ENCODE measurements at places on chromosomes 3 and 15. TPM values are rescaled to one million over a fixed set of nuclear protein-coding genes. Genes with fewer than 3 reads are reported as not detected.

Gene CHCHD4
- total RNA-seq = 0.80 TPM

Gene ZCWPW2
- total RNA-seq = 0.41 TPM

Gene FGF7
- total RNA-seq = 17.6 TPM

Gene RBP2
- total RNA-seq = 3.4 TPM

Gene ITGA11
- total RNA-seq = 0.48 TPM

Gene USP13
- total RNA-seq = 3.0 TPM

Gene MKRN2OS
- total RNA-seq = 9.7 TPM

Gene BCL2A1
- 4.0 TPM for total RNA-seq

GRCh38 chr3:157240408-157240807 is 80.5 kb upstream of the CCNL1 start:
- DNase-seq = no peak
- H3K4me1 ChIP-seq = no peaks in the 10 kb centered on the region
- H3K27me3 ChIP-seq = no peaks in the 10 kb centered on the region
- H3K36me3 ChIP-seq = no peaks in the 10 kb centered on the region
- no peak overlapping the region for H3K27ac ChIP-seq
- H3K4me3 ChIP-seq = no peak overlapping the region

DNA sequence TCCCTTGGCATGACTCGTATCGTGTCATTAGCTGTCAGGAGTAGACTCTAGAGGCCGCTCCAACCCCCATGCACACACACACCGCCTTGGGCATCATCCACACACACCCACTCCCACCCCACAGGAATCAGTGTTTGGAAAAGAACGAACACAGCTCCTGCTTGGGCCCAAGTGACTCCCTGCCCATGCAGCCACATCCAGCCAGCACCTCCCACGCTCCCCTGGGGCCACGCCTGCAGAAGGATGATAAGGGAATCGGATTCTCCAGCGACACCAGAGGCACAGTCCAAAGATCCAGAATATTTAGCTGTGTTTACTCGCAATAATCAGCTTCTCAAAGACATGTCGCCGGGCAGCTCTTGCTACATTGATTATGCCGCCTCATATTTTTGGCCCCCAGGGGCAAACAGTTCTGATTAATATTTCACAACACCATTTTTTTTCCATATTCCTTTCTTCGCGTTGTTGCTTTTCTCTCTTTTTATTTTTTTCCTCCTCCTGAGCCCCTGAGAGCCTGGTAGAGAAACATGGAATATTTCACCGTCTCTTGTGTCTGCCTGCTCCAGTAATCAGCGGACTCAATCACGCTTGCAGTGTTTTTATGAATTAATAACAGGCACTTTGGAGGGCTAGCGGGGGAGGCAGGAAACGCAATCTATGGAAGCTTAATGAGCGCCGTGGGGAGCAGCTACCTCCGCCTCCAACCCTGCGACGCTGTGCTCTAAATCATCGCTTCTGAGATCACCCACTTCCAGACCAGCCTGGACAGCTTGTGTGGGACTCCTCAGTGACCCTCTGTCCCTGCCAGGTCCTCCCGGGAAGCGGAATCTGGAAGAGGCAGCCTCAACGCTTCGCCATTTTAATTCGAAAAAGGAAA is 221.4 kb downstream of the TLE3 start:
- no peak for DNase-seq
- H3K36me3 ChIP-seq = no peaks in the 10 kb centered on the region
- H3K4me1 ChIP-seq = no peaks in the 10 kb centered on the region
- H3K27ac ChIP-seq = no peak overlapping the region
- no peak overlapping the region for H3K4me3 ChIP-seq

DNA sequence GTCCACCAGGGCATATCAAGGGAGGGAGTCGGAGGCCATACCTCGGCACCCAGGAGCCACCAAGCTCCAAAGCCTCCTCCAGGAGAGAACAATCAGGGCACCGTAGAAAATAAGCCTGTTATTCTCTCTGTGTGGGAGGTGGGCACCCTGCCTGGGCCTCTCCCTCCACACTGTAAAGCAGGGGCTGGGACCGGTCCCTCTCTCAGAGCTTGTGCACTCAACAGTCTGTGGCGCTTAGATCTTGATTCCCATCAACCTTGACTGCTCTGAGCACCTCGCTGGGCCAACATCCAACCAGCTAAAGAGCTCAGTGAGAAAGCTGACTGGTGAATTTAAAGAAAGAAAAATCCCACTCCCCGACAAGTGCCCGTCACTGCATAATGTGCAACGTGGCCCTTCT is 53.0 kb downstream of the PCSK6 start:
- no peak overlapping the region for H3K27ac ChIP-seq
- no peaks in the 10 kb centered on the region for H3K27me3 ChIP-seq
- H3K4me1 ChIP-seq = peaks cover 8% of the 10 kb centered on the region
- no peaks in the 10 kb centered on the region for H3K36me3 ChIP-seq

DNA sequence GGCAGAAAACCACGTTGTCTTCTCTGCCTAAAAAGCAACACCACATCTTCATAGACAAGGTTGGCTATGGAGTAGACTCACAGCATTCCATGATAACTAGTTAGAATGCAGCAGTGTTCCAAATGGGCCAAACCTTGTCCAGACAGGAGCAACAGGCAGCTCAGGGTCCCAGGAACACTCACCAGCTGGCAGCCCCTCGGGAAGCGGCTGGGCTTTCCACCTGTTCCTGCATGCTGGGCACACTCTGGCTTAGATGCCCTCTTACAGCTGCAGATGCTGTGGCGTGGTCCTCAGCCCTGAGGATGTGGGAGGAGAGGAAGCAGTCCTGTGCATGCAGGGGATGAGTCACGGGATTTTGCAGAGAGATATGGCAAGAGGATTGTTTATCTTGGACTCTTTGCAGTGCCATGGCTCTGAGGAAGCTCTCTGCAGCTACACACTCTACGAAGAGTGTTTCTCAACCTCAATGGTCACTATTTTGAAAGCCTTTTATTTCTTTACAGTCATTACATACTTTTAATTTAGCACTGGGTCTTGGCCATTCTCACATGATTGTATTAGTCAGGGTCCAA is 11.3 kb downstream of the NRROS start:
- no peak for DNase-seq
- no peaks in the 10 kb centered on the region for H3K27me3 ChIP-seq
- H3K27ac ChIP-seq = no peak overlapping the region
- H3K4me3 ChIP-seq = no peak overlapping the region

- no peaks in the 10 kb centered on the region for H3K36me3 ChIP-seq
- no peak for DNase-seq
- no peaks in the 10 kb centered on the region for H3K4me1 ChIP-seq
- H3K4me3 ChIP-seq = no peak overlapping the region
Observed at GRCh38 chr3:10627884-10628572, 122.6 kb upstream of the ATP2B2 start.

GRCh38 chr3:152047465-152047864 is 174.0 kb downstream of the SUCNR1 start:
- no peak overlapping the region for H3K27ac ChIP-seq
- no peak overlapping the region for H3K4me3 ChIP-seq
- no peaks in the 10 kb centered on the region for H3K36me3 ChIP-seq
- H3K4me1 ChIP-seq = peaks cover 5% of the 10 kb centered on the region
- no peak for DNase-seq
- H3K27me3 ChIP-seq = no peaks in the 10 kb centered on the region

GRCh38 chr3:9111866-9112265 is 137.6 kb downstream of the SRGAP3 start:
- H3K27ac ChIP-seq = no peak overlapping the region
- DNase-seq = no peak
- H3K4me1 ChIP-seq = no peaks in the 10 kb centered on the region
- H3K4me3 ChIP-seq = no peak overlapping the region

DNA sequence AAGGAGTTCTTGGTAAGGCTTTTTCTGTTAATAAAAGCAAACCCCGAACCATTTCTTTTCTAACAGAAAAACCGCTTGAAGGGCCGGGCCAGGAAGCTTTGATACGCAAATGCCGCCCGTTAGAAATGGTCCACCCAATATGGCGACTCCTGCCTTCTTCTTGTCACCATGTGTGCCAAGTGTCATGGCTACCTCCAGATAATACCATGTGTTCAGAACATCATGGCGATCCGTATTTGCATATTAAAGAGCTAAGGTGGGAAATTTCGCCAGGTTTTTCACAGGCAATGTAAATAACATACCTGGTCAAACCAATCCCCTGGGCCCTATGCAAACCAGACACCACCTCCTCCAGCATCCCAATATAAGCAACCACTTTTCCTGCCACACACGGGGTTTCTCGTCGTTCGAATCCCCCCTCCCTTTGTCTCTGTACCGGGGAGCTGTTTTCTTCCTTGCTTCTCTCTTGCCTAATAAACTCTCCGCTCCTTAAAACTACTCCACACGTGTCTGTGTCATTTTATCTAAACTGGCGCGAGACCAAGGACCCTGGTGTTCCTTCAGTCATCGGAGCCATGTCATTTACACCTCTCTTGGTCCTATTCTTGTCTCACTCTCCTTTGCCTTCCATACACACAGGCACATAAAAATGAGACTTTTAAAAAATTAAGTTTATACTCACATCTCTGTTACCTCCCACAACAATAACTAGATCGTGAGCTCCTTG is 34.5 kb downstream of the NCEH1 start:
- DNase-seq = no peak
- peaks cover 16% of the 10 kb centered on the region for H3K4me1 ChIP-seq
- peak overlapping the region; percentile 15 for H3K27ac ChIP-seq
- H3K36me3 ChIP-seq = no peaks in the 10 kb centered on the region
- no peak overlapping the region for H3K4me3 ChIP-seq
- no peaks in the 10 kb centered on the region for H3K27me3 ChIP-seq

DNA sequence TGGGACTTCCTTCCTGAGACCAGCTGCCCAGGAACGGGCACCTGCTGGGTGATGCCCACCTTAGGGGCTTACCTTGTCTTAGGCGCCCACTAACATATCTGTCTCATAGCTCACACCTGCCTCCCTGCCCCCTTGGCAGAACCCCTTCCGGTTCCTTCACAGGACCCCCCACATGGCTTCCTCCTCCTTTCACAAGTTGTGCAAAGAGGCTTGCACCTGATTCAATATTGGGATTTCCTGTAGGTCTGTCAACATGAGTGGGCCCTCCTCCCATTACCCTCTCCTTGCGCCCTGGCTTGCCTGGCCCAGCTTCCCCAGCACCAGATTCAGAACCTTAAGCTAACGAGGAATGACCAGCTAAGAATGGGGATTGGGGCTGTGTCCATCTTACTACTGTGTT is 633 bp downstream of the THPO start:
- H3K27me3 ChIP-seq = peaks cover 61% of the 10 kb centered on the region
- peaks cover 12% of the 10 kb centered on the region for H3K4me1 ChIP-seq
- H3K4me3 ChIP-seq = no peak overlapping the region

- no peak overlapping the region for H3K27ac ChIP-seq
- no peaks in the 10 kb centered on the region for H3K36me3 ChIP-seq
- H3K27me3 ChIP-seq = no peaks in the 10 kb centered on the region
- no peaks in the 10 kb centered on the region for H3K4me1 ChIP-seq
- DNase-seq = no peak
Observed at GRCh38 chr3:72515941-72516340, 332.3 kb downstream of the SHQ1 start.

- H3K27me3 ChIP-seq = no peaks in the 10 kb centered on the region
- H3K4me3 ChIP-seq = no peak overlapping the region
- no peak for DNase-seq
Observed at GRCh38 chr3:9408061-9408460, 10.6 kb downstream of the SETD5 start.

DNA sequence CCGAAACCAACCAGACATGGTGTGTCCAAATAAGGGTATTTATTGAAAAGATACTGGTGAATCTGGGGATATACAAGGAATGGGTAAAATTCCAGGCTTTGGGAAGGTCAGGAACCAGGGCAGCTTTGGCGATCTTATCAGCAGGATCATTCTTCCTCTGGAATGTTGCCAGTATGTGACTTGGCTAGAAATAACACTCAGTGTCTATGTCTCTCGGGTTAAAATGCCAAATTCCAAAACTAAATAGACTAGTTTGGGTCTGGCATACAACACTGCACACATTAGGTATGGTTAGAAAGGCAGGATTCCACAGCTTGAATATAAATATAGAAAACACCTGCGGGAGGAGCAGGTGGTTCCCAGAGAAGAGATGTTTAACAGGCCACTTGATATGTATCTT is 220.2 kb upstream of the CD96 start:
- DNase-seq = no peak
- no peaks in the 10 kb centered on the region for H3K27me3 ChIP-seq
- H3K4me3 ChIP-seq = no peak overlapping the region
- H3K27ac ChIP-seq = no peak overlapping the region

DNA sequence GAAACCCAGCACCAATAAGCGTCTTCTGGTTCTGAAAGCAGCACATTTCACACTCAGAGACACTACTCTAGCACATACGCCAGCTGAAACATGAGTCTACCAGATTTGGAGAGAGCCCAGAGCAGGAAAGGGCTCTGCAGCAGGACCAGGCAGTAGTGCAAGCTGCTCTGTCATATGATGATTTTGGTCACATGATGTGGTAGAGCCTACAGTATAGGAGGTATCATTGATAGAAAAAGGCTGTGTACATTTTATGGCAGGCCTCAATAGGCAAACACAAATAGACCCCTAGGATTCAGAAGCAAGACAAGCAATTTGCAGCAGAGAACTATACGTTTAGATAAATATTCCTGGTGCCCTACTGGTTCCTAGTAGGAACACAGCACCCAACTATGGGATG is 58.2 kb downstream of the QTRT2 start:
- no peak overlapping the region for H3K27ac ChIP-seq
- H3K4me1 ChIP-seq = no peaks in the 10 kb centered on the region
- H3K36me3 ChIP-seq = no peaks in the 10 kb centered on the region
- H3K27me3 ChIP-seq = no peaks in the 10 kb centered on the region
- DNase-seq = no peak
- no peak overlapping the region for H3K4me3 ChIP-seq

- no peaks in the 10 kb centered on the region for H3K4me1 ChIP-seq
- H3K4me3 ChIP-seq = no peak overlapping the region
- no peaks in the 10 kb centered on the region for H3K27me3 ChIP-seq
- DNase-seq = no peak
Observed at GRCh38 chr15:91698241-91698640, 155.3 kb upstream of the SLCO3A1 start.

- H3K4me3 ChIP-seq = no peak within 1 kb of the TSS
- no peak within 1 kb of the TSS for H3K27ac ChIP-seq
- H3K36me3 ChIP-seq = no peaks in the 10 kb centered on the region
- H3K4me1 ChIP-seq = no peaks in the 10 kb centered on the region
- DNase-seq = no peak
Observed at GRCh38 chr15:50265620-50266019, at the start of gene HDC. Gene HDC, minus strand, starts transcription at chr15:50265726. Its CDS starts 103 bp downstream, at chr15:50265623.

- no peak overlapping the region for H3K4me3 ChIP-seq
- no peaks in the 10 kb centered on the region for H3K27me3 ChIP-seq
- H3K27ac ChIP-seq = no peak overlapping the region
- H3K4me1 ChIP-seq = peaks cover 7% of the 10 kb centered on the region
Observed at GRCh38 chr3:71238355-71238757, 345.2 kb downstream of the FOXP1 start.

Data from transverse colon (tissue), 4 donors.